ENCODE measurements at places on chromosomes 4 and X.
A peak's percentile ranks its signal among the peaks of the same experiment; 100 is the strongest.

GRCh38 chr4:47383829-47384427 lies 79.6 kb downstream of the COMMD8 start:
- no peak for DNase-seq

DNA sequence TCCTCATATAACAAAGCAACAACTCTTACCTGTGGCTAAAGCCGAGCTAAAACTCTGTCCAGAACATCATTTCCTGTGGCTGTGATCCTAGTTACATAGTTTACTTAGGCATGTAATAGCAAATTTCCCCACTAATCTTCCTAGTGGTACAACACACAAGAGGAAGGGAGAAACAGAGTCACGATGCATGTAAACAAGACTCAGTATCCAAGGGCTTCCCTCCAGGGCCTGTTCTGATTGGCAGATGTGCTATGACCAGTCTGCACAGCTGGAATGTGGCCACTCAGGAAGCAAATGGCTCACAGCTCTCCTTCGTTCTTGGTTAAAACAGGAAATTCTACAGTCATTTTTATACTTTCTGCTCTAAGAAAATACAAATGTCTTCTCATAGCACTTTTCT lies 49.2 kb upstream of the PRSS48 start:
- DNase-seq, result no peak

GRCh38 chr4:23828779-23829178 lies 61.1 kb downstream of the PPARGC1A start:
- DNase-seq, result no peak

GRCh38 chr4:182738283-182739047 lies 178.7 kb downstream of the DCTD start:
- DNase-seq, result no peak

- no peak for DNase-seq
Measured at GRCh38 chrX:40300286-40300890, 202.6 kb upstream of the BCOR start.

DNA sequence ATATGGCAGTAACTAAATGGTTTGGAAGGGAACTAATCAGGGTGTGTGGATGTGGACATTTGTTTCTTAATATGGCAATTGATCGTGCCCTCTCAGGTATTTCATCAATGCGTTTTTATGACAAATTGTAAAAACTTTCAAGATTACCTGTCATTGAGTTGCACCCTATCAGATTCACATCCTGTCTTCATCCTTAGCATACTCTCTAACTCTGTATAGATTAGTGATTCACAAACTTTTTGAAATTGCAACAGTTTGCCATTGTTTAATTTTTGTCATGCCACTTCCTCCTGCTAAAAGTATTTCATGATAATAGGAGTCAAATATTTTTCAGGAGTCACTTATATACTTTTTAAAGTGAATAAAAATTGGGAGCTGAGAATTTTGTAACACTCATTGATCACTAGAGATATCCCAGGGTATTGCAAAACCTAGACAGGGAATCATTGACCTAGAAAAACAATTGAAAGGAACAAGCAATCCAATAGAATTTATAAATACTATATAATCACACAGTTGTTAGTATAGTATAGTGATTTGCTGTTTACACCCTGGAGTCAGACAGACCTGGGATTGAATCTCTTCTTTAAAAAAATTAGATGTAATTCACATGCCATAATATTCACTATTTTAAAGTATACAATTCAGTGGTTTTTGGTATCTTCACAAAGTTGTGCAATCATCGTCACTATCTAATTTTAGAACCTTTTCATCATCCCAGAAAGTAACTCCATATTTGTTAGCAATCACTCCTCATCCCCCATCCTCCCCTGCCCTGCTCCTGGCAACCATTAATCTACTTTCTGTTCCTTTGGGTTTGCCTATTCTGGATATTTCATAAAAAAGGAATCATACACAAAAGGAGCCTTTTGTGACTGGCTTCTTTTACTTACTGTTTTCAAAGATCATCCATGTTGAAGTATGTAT lies 8.9 kb downstream of the MID2 start:
- no peak for DNase-seq

GRCh38 chr4:65046192-65047133 lies 623.8 kb downstream of the EPHA5 start:
- no peak for DNase-seq

GRCh38 chr4:4762909-4763821 lies 96.3 kb upstream of the MSX1 start:
- no peak for DNase-seq

- DNase-seq, result no peak
Measured at GRCh38 chrX:14344172-14344940, 185.0 kb upstream of the GLRA2 start.

DNA sequence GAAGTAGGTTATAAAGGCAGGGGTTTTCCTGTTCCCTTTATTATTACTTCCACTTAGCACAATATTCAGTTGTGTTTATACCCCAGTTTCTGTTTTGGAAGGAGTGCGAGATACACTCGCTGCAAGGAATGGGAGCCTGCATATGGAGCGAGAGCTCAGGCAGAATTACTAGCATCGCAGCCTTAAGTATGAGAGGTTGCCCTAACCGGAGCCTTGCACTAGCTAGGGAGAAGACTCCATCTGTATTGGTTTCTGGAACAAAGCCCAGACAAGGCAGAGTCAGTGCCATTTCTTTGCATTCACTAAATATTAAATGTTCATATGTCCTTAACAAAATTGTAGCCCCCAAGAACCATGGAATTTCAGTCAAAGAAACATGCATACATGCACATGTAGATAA lies 6.2 kb upstream of the DCTD start:
- DNase-seq, result no peak

- DNase-seq, result peak; percentile 25
Measured at GRCh38 chr4:80182237-80182866, 15.0 kb upstream of the PRDM8 start.

- no peak for DNase-seq
Measured at GRCh38 chr4:74536557-74536956, 91.6 kb downstream of the AREG start.

DNA sequence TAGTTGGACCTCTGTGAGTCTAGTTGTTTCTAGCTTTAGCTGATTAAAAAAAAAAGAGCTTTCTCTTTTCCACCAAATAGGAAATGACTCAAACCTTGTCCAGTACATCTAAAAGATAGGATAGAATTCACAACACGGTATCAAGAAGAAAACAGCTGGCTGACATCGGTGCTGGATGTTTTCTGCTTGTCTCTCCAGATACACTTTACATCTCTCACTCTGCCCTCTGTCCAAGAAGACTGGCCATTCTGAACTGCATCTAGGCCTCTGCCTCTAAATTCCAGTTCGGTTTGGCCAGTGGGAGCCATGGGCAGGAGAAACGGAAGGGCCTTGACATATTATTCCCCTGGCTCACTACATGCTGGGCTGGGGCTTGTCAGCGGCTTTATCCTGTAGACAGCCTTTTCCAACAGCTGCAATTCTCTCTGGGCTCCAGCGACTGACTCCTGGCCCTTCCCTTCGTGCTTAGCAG lies 57.3 kb upstream of the SHISA3 start:
- no peak for DNase-seq

DNA sequence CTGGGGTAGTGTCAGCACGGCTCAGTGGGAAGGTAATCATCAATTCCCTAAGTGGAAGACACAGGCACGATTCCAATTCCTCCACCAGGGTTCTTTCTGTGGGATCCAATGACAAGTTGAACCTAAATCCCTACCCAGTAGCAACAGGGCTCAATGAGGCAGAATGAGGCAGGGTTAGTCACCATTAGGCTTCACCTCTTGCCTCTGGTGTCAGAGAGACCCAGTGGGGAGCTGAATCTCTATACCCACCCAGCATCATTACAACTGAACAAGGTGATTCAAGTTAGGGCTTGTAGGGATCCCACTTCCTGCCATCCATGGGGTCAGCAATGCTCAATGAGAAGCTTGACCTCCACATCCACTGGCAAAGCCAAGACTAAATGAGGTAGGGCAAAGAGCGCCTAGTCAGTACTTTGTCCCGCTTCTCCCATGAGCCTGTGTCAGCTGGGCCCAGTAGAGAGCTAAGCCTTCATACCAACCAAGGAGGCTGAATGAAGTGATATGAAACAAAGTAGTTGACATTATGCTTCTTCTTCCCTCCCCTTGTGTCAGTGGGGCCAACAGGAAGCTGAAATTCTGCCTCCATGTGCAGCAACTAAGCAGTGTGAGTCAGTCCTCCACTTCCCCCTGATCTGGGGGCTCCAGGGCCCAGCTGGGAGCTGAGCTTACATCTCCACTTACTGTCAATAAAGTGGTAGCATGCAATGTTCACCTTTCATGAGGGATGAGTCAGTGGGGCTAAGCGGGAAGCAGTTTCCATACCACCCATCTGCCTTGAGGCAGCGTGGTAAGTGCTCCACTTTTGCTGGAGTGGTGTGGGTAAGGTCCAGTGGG lies 36.4 kb upstream of the RBM41 start:
- DNase-seq, result no peak

DNA sequence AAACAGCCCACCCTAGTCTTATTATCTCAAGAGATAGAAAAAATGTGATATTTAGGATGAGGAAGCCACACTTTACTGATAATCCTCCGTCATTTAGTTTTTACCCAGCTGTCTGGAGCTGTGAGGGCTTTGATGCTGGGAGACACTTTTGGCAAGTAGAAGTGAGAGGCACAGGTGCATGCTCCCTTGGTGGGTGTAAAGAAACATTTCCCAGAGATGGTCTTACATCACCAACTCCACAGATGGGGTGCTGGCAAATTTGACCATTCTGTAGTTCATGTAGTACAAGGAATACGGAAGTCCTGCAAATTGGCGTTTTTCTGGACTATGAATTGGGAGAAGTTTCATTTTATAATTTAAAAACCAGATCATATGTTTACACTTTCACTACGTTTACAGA lies 28.5 kb downstream of the TRIM61 start:
- DNase-seq, result no peak

GRCh38 chrX:120741452-120741851 lies 111.6 kb upstream of the C1GALT1C1 start:
- DNase-seq, result no peak

DNA sequence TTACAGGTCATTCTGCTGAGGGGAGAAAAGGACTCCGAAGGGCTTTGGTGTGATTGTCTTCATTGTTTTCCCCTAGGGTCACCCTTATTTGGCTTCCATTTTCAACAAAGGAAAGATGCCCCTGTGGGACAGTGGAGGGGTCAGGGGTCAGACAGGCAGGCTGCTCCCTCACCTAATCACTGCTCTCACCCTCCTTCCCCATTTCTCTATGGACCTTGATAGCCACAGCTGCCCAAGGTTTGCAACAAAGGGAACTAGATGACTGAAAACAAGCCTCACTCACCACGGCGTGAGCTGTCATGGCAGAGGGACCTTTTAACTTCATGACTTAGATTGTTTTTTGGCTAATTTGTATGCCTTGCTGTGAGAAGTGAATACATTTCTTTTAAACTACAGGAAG lies 40.7 kb downstream of the C4orf51 start:
- DNase-seq, result no peak

GRCh38 chr4:24808955-24809354 lies 13.6 kb downstream of the SOD3 start:
- DNase-seq, result no peak

GRCh38 chr4:17468619-17469221 lies 43.2 kb downstream of the QDPR start:
- no peak for DNase-seq

- no peak for DNase-seq
Measured at GRCh38 chr4:45518832-45519231, 605.0 kb downstream of the GABRG1 start.

- no peak for DNase-seq
Measured at GRCh38 chr4:120694973-120695372, 227.6 kb downstream of the PRDM5 start.

GRCh38 chr4:54668014-54668611 lies 10.4 kb downstream of the KIT start:
- DNase-seq, result no peak

DNA sequence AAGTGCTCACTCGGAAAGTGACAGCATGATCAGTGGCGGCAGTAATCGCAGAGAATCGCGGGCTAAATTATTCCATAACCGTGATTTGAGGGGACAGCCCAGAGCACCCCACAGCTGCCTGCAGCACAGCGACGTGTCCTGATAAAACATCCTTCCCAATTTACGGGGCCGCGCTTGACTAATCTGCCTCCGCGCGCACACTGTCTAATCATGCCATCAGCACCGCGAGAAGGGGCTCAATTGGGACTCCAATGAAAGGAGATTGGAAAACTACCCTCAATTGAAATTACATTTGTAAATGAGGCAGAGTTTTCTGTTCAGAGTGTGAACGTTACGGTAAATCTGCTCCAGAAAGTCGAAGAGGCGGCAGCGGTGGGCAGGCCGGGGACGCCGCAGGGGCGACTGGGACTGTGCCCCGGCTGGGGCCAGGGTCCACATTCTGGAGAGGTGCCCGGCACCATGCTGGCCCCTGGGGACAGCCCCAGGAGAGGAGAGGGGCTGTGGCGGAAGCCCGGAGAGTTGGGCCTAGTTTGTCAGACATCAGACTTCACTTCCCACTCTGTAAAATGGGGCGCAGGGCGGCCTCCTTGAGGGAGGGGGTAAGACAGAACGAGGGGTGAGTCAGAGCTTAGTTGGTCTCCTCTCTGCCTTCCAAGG lies 107.7 kb downstream of the FAM53A start:
- DNase-seq, result no peak

GRCh38 chr4:140152751-140153418 lies 1.1 kb downstream of the MAML3 start:
- peak; percentile 43 for DNase-seq

GRCh38 chr4:100184787-100185186 lies 5.5 kb downstream of the DDIT4L start:
- no peak for DNase-seq

DNA sequence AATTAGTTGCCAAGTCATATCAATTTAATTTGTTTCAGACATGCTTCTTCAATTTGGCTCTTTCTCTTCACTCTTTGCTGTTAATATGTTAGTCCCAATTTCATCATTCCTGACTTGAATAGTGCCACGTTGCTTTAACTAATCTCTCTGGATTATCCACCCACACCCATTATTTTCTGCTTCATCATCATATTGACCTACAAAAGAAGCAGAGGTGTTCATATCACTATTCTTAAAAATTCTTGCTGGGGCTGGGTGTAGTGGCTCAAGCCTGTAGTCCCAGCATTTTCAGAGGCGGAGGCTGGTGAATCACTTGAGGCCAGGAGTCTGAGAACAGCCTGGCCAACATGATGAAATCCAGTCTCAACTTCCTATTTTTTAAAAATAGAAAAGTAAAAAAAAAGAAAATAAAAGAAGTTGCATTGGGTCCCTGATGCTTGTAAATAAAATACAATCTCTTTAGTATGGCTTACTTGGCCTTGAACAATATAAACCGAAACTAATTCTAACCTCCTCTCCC lies 65.7 kb upstream of the KCNIP4 start:
- no peak for DNase-seq

DNA sequence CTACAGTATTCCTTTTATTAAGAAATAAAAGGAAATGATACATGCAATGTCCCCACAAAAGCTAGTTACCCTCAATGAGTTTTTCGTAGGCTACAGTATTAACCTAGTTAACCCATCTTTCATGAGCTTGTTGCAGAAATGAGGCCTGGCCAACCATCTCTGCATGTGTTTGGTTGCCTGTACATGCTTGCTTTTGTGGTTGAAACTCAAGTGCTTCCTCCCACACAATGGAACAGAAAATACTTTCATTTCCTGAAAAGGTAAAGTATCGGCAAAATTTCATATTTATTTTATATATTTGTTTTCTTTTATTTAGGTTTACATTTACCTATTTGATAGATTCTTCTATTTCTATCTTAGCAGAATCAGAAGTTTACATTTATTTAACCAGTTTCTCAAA lies 214.6 kb upstream of the FAM241A start:
- DNase-seq, result no peak

GRCh38 chrX:50442426-50443116 lies 28.1 kb downstream of the DGKK start:
- no peak for DNase-seq

- no peak for DNase-seq
Measured at GRCh38 chrX:3788494-3789233, 75.2 kb upstream of the PRKX start.
